ENCODE measurements at places on chromosomes 4 and X.

- no peak for DNase-seq
These were observed 3.7 kb upstream of the FGB start for GRCh38 chr4:154559141-154559493.

- no peak for DNase-seq
These were observed 2.7 kb downstream of the FAT4 start for GRCh38 chr4:125317525-125317877.

DNA sequence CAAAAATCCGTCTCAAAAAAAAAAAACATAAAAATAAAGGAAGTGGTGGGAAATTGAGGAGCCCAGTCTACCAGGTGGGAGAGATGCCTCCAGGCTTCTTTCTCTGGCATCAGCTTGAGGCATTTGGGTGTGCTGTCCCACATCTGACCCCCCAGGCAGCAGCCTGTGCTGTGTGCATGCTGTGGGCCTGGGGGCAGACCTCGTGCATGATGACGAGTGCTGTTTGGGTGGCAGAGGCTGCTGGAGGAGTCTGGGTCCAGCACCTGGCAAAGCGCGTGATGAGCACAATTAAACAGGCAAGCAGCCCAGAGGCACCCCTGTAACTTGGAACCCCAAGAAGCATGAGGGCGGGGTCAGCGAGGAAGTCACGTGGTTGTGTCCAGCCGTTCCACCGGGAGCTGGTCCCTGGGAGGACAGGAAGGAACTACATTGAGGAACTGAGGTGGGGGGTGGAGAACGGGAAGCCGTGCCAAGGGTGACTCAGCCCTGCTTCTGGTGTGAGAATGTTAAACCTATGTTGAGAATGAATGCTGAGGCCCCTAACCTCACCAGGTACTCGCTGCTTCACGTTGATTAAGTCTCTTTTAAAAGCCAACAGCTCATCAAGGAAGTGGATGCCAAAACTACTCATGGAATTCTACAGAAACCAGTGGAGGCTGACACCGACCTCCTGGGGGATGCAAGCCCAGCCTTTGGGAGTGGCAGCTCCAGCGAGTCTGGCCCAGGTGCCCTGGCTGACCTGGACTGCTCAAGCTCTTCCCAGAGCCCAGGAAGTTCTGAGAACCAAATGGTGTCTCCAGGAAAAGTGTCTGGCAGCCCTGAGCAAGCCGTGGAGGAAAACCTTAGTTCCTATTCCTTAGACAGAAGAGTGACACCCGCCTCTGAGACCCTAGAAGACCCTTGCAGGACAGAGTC is 6.1 kb downstream of the TACC3 start:
- no peak for DNase-seq

- DNase-seq = no peak
These were observed 21.7 kb downstream of the PNMA6F start for GRCh38 chrX:153299855-153300254.

DNA sequence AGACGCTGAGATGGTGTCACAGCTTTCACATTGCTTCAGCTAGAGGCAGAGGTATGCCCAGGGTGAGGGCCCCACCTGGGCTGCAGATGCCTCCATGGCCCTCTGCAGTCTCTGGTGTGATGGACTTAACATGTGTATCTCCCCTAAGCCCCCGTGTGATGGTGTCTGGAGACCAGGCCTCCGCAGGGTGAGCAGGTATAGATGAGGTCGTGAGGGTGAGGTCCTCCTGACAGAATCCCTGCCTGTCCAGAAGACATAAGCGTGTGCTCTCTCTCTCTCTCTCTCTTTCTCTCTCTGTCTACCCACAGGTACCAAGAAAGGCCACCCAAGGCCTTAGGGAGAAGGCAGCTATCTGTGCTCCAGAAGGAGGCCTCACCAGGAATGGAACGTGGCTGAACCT is 50.9 kb downstream of the CPZ start:
- DNase-seq = no peak

- DNase-seq = no peak
These were observed 80.8 kb upstream of the CLNK start for GRCh38 chr4:10765386-10765785.

- no peak for DNase-seq
These were observed 32.5 kb upstream of the FAM156A start for GRCh38 chrX:52990848-52991247.

- peak; percentile 76 for DNase-seq
These were observed 237.5 kb downstream of the BCOR start for GRCh38 chrX:39859991-39860861.

DNA sequence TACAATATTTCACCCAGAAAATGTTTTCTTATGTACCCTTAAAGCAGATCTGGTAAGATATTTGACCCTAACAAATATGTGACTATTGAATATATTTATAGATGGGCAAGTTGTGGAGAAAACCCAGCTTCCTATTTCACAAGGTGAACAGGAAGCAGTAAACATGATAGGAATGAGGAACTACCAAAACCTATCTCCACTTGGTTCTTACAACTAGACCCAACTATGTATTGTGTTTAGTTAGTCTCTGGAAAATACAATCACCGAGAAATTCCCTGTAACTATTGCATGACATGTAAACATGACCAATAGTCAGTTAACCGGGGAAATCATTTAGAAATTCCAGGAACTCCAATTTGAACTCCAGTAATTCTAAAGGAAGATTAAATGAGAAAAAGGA is 8.4 kb upstream of the RXFP1 start:
- DNase-seq = no peak

GRCh38 chrX:32591589-32591988 is 619.8 kb downstream of the DMD start:
- DNase-seq = no peak

GRCh38 chr4:37795581-37796195 is 30.8 kb upstream of the PGM2 start:
- no peak for DNase-seq

- DNase-seq = no peak
These were observed 29.1 kb upstream of the GRSF1 start for GRCh38 chr4:70868778-70869177.

DNA sequence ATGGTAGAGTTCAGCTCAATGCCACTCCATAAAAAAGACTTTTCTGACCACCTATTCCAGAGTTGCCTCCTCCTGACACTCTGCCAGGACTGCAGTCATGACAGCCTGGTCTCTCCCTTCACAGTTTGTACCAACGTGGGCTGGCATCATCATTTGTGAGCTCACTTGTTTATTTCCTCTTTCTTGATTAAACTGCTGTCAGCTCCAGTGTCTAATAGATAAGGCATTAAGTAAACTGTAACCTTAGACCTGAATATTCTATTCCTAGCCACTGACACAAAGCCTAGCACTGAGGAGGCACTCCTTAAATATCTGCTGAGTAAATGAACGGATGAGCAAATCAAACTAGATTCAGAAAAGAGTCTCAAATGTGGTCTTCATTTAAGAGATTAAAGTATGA is 48.7 kb downstream of the DDX60 start:
- no peak for DNase-seq

DNA sequence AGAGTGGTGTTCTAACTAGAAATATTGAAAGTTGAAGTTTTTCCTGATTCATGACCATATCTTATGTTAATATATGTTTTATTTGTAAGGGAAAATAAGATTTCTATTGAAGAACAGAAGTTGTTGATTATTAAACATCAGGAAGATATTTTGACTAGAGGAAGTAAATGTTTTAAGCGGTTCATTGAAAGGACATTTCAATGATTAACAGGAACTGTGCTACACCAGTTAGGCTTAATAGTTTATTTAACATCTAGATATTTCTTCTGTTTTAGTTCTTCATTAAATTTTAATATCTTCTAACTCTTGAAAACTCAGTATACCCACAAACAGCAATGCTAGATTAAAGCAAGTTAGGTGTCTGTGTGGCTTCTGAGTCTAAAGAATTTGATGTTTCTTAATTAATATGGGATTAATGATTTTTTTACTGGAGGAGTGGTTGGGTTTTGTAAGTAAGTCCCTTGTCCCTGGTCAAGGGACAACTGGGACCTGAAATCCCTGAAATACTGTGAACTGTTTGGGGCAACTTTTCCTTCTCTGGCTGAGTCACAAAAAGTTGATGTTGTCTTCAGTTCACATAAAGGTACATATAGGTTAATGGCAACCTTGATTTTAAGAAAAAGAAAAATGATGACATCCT is 42.9 kb upstream of the CYP4V2 start:
- no peak for DNase-seq

GRCh38 chr4:33485111-33485510 is 2759.2 kb downstream of the ARAP2 start:
- DNase-seq = no peak

DNA sequence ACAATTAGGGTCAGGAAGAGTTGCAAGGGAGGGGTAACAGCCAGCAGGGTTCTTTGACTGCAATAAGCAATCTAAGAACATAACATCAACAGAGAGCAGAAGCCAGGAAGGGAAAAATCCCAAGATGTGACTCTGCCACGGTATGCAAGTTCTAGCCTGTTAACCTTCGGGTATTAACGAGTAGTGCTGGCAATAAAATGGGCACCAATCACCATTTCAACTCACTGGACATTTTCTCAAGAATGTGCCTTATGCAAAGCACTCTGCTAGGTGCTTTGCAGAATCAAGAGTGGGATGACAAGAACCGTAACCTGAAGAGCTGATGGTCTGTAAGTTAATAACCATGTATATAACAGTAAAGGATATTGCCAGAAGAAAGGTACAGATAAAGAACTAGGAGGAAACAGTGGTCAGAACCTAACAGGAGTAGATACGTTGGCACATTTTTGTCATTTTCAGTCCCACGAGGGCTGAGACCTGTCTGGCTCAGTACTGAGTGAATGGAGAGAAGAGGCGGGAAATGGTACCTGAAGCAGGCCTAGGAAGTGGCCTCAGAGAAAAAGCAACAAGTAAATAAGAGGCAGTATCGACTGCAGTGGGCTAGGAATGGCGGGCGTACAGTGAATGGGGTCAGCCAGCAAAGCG is 2.7 kb downstream of the ELOVL6 start:
- DNase-seq = no peak

- DNase-seq = no peak
These were observed 88.4 kb downstream of the FRMPD3 start for GRCh38 chrX:107537815-107538214.

DNA sequence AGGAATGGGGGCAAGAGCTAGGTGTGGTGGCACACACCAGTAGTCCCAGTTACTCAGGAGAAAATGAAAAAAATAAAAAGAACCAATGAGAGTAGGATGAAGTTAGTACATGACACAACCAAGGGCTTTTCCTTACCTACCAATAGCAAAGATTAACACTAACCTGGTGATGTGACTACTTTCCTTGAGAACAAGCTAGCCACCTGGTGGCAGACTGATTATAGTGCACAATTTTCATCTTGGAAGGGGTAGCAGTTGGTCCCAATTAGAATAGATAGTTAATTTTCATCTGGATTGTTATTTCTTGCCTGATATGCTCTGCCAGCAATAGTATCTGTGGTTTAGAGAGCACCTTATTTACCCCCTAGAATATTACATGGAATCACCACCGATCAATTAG is 1216.8 kb upstream of the PABPC4L start:
- DNase-seq = no peak

DNA sequence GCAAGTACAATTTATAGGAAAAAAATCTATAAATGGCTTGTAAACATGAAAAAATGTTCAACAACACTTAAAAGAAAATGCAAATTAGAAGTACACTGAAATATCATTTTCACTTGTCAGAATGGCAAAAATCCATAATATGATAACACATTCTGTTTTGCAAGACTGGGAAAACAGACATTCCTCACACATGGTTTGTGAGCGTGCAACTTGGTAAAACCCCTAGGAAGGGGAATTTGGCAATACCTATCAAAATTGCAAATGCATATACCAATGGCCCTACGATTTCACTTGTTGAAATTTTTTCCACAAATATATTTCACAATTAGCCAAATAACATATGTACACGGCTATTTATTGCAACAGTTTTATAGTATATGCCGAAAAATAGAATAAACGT is 31.4 kb downstream of the TBC1D9 start:
- no peak for DNase-seq

DNA sequence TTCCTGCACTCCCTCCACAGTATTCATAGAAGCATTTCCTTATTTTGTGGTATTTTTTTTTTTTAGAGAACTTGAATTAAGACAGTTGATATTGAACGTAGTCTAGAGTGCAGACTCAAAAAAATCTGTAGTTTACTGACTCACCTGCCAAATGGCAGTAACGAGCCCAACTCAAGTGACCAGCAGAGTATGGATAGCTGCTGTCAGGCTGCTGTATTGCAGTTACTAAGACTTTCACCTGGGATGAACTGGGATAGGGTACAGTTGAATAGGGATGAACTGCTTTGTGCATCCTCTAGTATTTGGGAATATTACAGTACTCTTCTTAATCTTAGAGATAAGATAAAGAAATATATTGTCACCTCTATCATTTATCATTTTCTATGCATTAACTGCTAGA is 7.0 kb upstream of the SLC7A11 start:
- DNase-seq = no peak

GRCh38 chr4:114813961-114814360 is 215.4 kb downstream of the UGT8 start:
- DNase-seq = no peak

DNA sequence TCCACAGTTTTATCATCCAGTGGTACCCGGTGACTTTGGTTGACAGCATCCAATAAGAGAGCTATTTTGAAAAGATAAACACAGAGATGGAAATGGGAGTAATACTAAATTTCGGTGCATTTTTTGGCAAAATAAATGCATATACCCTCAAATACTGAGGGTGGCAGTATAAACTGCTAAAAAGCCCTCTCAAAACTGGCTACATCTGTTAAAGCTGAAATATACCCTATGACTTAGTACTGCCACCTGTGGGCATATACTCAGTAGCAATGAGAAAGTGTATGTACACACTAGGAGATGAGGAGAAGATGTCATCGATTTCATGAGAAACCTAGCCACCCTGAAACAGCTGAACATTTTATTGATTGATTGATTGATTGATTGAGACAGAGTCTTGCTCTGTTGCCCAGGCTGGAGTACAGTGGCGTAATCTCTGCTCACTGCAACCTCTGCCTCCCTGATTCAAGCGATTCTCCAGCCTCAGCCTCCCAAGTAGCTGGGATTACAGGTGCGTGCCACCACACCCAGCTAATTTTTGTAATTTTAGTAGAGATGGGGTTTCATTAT is 12.2 kb upstream of the TMEM128 start:
- DNase-seq = no peak

DNA sequence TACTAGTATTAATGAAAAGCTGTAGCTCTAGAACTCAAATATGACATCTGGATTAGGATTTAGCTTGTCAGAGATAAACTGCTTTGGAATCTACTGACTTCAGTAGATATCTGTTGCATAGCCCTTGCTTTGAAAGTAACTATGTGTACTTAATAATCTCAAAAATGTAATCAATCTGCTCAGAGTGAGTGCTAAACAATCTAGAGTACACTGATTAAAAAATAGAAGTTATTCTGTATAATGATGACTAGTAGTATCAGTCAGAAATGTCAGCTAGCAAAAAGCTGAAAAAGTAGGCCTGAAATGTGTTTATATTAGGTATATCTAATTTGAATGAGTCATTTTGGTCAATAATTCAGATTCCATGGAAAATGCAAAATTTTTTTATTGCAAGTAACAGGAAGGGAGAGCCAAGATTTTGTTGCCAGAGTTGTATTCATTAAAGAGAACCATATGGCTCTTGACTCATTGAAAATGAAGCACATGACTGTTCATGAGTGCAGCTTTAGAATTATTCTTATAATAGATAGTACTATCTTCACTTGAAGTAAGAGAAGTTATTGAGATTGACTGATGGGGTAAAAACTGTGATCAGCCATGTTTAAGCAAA is 20.0 kb downstream of the CLCN3 start:
- no peak for DNase-seq
